Neural crest cell (in vitro differentiated cells): ENCODE measurements at places on chromosomes 2 and 18.
A peak's percentile ranks its signal among the peaks of the same experiment; 100 is the strongest.

DNA sequence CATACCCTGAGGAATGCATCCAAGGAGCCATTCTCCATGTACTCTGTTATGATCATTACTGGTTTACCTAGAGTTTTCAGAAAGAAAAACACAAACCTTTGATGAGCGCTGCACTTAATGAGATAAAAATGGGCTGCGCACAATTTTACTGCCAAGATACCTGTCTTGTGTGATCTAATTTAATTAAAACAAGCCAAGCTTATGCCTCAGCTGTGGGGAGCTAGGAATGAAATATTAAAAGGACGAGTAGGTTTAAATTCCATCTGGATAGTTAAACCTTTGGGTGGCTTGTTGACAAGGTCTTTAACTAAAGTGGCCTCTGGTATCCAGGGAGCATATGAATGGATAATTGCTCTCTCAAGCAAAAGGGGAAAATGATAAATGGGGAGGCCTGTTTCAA is 135.0 kb downstream of the EPHA4 start:
- no peaks in the 10 kb centered on the region for H3K27me3 ChIP-seq
- no peak overlapping the region for H3K4me3 ChIP-seq
- H3K27ac ChIP-seq = no peak overlapping the region
- H3K36me3 ChIP-seq = peaks cover 24% of the 10 kb centered on the region

GRCh38 chr2:42569116-42569711 is 782 bp downstream of the MTA3 start:
- peak overlapping the region; percentile 98 for H3K27ac ChIP-seq
- peak overlapping the region; percentile 95 for H3K4me3 ChIP-seq
- peaks cover 22% of the 10 kb centered on the region for H3K4me1 ChIP-seq
- no peaks in the 10 kb centered on the region for H3K27me3 ChIP-seq
- peak; percentile 3 for DNase-seq
- H3K36me3 ChIP-seq = peaks cover 5% of the 10 kb centered on the region

DNA sequence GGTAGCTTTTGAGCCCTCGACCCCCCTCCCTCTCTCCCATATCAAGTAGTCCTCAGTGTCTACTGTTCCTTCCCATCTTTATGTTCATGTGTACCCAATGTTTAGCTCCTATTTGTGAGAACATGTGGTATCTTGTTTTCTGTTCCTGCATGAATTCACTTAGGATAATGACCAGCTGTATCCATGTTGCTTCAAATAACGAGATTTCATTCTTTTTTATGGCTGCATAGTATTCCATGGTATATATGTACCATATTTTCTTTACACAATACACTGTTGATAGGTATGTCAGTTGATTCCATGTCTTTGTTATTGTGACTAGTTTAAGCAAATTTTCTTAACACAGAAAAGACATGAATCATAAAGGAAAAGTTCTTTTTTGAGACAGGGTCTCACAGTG is 16.5 kb upstream of the NDUFV2 start:
- no peak overlapping the region for H3K4me3 ChIP-seq
- no peaks in the 10 kb centered on the region for H3K27me3 ChIP-seq
- peaks cover 1% of the 10 kb centered on the region for H3K4me1 ChIP-seq

DNA sequence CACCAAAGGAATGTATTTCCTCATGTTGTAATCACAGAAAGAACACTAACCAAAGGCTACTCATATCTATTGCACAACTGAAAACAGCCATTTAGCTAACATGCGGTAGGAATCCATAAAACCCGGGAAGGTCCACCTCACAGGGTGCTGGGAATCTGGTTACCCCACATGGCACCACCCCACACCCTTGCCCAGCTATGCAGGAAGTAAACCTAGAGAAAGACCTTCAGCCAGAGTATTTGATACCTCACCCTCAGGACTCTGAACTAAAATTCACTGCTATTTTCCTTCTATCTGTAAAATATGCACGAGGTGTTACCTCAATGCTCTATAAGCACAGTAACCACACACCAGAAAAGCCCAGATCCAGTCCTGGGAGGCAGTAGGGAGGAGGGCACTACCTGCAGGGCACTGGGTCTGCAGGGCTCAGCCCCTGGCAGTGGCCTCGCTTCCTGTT is 45.8 kb downstream of the PTPN2 start:
- no peaks in the 10 kb centered on the region for H3K27me3 ChIP-seq
- no peak for DNase-seq
- H3K4me1 ChIP-seq = peaks cover 4% of the 10 kb centered on the region
- H3K4me3 ChIP-seq = no peak overlapping the region
- peaks cover 8% of the 10 kb centered on the region for H3K36me3 ChIP-seq
